NCI-H1436 (cell line): ENCODE measurements at places on chromosomes 7 and 10.

- no peak for DNase-seq
Observed at GRCh38 chr7:11750191-11750590, 81.8 kb downstream of the THSD7A start.

DNA sequence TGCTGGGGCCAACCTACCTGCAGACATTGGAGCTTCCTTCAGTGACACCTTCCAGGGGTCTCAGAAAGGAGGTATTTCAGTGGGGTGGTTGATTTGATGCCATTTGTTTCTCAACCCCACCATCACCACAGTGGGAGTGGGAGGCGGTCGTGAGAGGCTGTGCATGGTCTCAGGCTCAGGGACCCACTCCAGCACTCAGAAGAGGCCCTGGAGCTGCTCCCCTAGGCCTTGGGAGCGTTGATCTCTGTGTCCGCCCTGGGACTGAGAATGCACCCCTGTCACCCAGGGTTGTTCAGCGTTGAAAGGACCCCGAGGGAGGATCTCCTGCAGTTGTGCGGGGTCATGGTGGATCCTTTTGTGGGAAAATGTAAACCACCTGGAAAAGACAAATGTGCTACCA, 410.6 kb downstream of the GLRX3 start:
- no peak for DNase-seq

- no peak for DNase-seq
Observed at GRCh38 chr7:47783456-47784223, 164.6 kb downstream of the PKD1L1 start.

GRCh38 chr10:75074711-75075445, 36.6 kb upstream of the SAMD8 start:
- no peak for DNase-seq

DNA sequence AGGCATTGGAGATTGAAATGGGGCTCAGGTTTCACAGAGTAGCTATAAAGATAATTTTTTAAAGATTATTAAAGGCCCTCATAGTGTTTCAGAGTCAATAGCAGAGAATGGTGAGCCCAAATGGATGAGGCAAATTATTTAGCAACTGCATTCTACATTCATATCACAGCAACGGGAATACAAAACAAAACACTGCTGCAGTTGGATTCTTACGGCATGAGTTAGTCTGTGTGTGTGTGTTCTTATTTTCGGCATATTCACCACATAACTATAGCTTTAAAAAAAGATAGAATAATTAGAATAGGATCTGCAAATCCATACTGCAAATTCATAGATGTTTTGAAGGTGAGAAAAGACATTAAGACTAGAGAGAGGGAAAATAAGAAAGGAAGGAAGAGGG, 66.0 kb downstream of the SUGCT start:
- DNase-seq, result no peak

GRCh38 chr7:138967159-138967558, 14.0 kb downstream of the KIAA1549 start:
- no peak for DNase-seq

DNA sequence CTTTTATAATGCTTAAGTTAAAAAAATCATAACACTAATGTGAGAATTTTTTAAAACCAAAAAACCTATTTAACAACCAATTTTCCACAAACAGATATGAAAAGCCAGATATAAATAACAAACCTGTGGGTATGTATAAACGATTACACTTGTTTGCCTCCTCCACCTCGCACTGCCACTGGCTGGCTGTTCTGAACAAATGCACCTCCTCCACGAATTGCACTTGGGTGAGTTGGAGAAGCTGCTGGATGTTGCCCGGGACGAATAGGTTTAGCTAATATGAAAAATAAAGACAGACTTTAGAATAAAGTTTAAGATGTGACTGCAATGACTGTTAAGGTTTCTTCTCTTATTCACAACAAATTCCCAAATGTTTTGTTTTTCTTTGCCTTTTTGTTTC, 40.8 kb downstream of the KIF5B start:
- no peak for DNase-seq

GRCh38 chr7:115600207-115600606, 430.4 kb downstream of the TFEC start:
- no peak for DNase-seq

DNA sequence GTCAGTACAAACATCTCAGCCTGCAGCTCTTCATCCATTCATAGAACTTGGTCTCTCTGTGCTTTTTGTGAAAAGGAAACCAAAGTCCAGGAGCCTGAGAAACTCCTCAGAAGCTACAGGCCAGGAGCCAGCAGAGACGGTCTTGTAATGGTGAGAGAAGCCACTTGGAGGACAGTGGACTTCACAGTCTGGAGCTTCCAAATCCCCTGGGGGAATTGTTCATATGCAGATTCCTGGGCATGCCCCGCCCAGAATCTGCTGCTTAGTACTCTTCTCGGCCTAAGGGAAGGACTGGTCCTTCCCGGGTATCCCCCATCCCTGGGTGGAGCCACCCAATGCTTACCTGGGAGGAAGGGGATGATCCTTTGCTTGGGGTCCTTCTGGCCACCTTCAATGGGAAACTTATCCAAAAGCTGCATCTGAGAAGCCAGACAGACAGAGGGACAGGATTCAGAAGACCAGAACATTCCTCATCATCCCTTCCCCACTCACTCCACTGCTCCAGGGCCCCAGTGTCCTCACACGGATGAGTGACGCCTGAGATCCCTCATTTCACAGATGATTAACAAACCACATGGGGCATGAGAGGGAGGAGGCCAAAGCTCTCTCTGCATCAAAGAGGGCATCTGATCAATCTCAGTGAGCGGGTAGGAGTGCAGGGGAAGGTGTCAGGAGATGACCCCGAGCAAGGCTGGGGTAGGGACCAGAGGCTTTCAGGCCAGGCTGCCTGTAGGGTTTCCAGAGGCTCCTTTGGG, 88.4 kb downstream of the SH3PXD2A start:
- no peak for DNase-seq

- DNase-seq, result no peak
Observed at GRCh38 chr10:46226900-46227558, 59.8 kb upstream of the ANTXRL start.

DNA sequence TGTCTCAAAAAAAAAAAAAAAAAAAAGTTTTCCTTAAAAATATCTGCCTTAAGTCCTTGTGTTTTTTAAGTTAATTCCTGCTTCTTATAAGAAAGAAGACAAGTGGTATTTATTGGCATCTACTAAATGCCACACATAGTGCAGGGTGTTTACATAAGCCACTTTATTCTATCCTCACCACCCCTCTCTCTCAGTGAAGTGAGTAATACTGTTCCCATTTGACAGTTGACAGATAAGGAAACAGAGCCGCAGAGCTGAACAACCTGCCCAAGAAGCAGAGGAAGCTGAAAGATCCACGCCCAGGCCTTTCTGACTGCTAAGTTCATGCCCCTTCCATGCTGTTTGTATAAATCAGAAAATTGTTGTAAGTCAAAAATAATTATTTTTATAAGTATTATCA, 54.1 kb downstream of the ABLIM1 start:
- DNase-seq, result no peak

DNA sequence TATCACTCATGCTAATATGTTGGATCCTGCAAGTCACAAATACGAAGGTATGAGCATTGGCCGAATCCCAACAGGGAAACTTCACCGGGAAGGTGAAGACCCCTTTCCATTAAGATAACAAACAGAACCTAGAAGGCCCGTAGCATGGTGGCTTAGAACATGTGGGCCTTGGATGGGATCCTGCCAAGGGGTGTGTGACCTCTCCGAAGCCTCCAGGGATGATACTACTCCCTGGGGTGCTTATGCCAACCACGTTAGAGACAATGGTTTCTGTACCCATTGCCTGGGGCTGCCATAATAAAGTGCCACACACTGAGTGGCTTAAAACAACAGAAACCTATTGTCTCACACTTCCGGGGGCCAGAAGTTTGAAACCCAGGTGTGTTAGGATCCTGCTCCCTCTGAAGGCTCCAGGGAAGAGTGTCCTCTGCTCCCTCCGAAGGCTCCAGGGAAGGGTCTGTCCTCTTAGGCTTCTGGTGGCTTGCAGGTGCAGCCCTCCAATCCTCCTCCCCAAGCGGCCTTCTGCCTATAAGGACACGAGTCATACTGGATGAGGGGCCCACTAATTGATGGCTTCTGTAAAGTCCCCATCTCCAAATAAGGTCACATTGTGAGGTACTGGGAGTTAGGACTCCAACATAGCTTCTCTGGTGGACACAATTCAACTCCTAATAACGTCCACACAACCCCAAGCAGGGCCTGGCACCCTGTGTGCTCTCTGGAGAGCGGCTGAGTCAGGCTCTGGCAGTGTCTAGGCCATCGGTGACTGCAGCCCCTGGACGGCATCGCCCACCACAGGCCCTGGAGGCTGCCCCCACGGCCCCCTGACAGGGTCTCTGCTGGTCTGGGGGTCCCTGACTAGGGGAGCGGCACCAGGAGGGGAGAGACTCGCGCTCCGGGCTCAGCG, 992 bp upstream of the MGMT start:
- no peak for DNase-seq

- DNase-seq, result peak; percentile 49
Observed at GRCh38 chr7:121872831-121873288, at the start of gene PTPRZ1. Gene PTPRZ1, plus strand, starts transcription at chr7:121873161. Its CDS starts 339 bp downstream, at chr7:121873500.

DNA sequence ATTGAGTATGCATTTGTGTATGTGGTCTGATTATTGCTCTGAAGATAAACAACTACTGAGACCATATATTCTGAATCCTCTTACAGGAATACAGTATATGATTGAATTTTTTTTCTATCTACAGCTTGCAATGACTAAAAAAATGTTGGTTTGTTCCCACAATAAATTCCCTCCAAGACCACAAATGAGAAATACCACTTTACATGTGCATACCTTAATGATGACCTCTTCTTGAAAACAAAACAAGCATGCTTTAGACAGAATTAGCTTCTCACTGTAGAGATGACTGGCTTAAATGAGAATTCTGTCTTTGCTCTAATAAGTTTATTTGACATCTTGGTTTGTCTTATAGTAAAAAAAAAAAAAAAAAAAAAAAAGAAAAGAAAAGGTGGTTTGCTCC, 241.5 kb downstream of the PCDH15 start:
- DNase-seq, result no peak
